ENCODE measurements at places on chromosomes 6 and 20.

DNA sequence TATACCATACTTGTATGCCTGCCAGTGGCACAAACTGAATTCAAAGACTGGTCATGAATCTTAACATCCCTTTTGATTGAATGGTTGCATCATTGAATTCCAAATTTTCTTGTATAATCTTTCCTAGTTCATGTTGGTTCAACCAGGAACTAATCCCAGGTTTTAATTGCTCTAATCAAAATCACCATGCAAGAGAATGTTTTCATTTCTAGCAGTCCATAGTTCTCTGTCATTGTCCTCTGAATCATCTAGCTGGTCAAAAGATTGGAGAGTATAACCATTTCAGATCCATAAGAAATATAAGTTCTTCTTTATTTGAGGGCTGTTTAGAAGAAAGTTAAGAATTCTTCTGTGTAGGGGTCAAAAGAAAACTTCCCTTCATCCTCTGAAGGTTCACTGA, 57.2 kb downstream of the ZNF292 start:
- no peak for DNase-seq

- DNase-seq: no peak
Observed at GRCh38 chr20:30602424-30602823, 655.0 kb upstream of the DEFB115 start.

DNA sequence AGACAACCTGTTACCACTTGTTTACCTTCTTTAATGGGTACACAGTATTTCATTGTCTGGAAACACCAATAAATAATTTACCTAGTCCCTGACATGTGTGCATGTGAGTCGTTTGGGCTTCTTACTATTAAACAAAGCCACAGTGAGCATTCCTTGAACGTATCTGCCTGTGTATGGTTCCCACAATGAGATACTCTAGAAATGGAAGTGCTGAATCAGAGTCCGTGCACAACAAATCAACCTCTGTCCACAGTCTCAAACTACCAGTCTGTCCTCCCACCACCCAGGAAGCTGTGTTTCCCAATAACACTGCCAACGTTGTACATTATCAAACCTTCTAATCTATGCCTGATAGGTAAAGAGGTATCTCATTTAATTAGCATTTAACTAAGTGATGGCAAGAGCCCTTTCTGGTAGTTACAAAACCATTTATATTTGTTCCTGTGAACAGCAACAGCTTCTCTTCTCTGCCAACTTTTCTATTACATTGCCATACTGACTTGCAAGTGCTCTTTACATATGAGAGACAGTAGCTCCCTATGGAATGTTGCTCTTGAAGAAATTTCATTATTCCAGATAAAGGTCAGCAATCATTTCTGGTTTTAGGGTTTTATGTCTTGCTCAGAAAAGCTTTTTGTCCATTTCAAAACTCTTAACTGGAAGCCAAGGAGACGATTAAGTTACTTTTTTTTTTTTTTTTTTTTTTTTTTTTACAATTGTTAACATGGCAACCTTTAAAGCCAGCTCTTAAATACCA, 14.7 kb downstream of the JAG1 start:
- DNase-seq: no peak

- peak; percentile 96 for DNase-seq
Observed at GRCh38 chr6:154410619-154411072, 54.0 kb upstream of the IPCEF1 start.

- DNase-seq: no peak
Observed at GRCh38 chr6:119470893-119471542, 121.5 kb upstream of the MAN1A1 start.

DNA sequence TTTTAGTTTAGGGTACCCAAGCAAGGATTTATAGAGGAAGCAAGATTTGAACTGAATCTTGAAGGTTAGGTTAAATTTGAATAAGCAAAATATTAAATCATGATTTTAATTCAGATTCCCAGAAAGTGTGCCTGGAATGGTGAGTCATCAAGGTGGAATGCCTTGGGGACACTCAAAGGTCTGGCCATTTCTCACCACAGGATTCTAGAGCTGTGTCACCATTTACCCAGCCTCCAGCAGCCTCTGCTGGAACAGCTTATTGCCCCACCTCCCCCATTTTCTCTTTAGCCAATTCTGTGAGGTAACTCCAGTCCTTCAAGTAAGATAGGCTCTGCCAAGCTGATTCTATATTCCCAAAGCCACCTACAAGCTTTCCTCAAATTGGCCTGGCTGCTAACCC, 181.4 kb downstream of the SIM1 start:
- peak; percentile 80 for DNase-seq

DNA sequence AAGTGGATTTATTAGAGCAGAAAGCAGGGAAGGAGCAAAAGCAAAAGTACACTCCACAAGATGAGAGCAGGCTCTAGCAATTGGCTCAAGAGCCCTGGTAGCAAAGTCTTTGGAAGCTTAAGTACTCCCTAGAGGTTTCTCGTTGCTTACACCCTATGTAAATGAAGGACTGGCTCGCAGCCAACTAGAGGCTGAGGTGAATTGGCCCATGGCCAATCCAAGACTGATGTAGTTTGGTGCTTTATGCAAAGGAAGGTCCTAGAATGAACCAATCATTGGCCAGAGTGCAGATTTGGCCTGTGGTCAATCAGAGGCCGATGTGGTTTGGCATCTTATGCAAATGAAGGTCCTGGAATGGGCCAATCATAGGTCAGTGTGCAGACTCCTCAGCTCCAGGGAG, 191.3 kb upstream of the ARID1B start:
- DNase-seq: no peak

GRCh38 chr20:52242237-52243230, 51.0 kb upstream of the ZFP64 start:
- DNase-seq: peak; percentile 66

DNA sequence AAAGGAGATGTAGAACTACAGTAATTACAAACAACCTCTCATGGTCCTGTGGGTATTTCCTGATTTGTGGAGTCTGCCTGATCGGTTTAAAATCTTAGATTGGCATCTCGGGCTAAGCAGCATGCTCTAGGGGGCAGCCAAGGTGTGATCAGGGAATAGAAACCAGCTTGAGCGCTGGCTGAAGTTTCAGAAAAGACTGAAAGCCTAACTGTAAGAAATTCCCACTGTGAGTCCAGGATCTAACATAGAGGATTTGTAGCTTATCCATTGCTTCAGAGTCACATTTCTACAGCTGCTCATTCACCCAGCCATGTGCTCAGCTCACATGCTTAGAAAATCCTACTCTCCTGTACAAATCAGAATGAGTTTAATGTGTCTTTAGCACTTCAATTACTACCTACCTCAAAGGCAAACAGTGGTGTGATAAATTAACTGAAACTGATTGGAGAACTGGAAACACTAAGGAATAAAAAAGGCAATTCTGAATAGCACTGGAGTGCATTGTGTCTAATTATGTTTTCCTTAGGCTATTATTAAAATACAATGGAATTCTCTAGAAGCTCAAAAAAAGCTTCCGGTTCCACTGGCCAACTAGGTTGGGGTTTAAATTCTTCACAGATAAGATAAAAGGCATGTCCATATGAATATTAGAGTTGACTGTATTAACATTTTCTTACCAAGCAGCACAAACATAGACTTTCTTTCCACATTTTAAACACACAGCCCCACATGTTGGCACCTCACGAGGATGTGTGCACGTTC, 73.8 kb upstream of the MPC1 start:
- peak; percentile 3 for DNase-seq

GRCh38 chr6:14149739-14150130, 32.2 kb downstream of the CD83 start:
- no peak for DNase-seq

DNA sequence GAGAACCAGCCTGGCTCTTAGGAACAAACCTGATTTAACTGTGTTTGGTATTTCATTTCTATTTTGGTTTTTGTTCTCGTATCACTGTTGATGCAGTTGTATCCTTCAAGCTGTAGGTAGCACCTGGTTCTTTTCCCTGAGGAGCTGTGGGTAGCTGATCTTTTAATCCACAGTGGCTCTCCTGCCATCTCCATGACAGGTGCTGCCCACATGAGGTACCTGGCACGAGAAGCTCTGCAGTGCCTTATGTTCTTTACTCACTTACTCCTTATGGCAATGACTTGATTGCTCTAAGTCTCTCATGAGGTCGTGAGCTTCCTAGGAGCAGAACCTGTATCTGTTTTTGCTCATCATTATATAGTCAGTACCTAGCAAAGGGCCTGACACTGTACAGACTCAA, 74.3 kb upstream of the EMILIN3 start:
- DNase-seq: no peak

GRCh38 chr6:1238040-1238439, 73.9 kb upstream of the FOXQ1 start:
- DNase-seq: no peak

- peak; percentile 48 for DNase-seq
Observed at GRCh38 chr6:44255105-44255808, 2.1 kb downstream of the SLC35B2 start.

- no peak for DNase-seq
Observed at GRCh38 chr6:2078888-2079287, 166.5 kb downstream of the GMDS start.

DNA sequence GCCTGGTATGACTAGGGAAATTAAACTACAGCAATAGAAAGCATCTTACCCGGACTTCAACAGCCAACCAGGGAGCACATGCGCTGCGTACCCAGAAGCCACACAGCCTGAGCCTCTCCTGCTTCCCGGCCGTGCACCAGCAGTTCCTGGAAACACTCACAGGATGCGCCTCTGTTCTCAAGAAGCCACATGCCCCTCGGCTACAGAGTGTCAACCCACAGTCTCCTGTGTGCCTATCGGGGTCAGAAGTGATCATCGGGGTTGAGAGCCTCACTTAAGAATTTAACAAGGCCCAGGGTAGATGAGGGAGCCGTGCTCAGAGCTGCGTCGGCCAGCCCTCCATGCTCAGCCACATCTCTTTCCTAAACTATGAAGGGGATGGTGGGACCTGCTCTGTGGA, 147.2 kb upstream of the GGTLC1 start:
- no peak for DNase-seq

DNA sequence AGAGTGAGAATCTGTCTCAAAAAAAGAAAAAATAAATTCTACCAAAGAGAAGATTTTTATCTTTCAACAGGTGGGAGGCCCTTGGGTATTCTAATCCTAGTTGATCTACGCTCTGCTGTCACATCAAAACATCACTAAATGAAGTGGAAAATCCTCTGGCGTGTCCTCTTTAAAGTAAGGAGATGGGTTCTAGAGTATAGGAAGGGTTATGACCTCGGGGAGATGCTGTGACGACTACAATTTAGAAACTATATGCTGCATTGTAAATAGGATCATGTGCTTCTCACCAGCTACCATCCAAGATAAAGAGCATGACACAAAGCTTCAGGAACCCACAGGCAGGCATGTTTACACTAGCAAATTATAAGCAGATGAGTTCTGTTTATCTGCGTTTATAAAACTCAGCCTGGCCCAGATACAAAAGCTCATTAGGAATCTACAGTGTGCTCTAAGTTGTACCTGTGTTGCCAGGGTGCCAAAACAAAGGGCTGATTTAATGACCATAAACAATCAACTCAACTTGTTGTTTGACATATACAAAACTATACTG, 197.1 kb upstream of the PLN start:
- DNase-seq: no peak

DNA sequence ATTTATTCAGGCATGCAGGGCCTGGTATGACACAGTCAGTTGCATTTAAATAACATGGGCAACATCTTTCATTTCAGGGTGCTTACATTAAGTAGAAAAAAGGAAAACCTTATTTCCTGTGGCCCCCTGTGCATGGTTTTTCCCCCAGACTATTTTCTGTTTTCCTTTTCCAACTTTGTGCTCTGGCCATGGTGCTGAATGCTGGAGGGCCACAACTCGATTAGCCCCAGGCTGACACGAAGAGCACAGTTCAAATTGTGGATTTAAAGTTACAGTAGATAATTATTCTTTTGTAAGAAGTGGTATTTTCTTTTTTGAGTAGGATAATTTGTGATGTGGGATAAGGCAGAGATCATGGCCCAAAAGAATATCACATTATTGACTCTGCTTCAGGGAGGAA, 332.0 kb downstream of the HAO1 start:
- DNase-seq: peak; percentile 24
